ENCODE measurements at places on chromosomes 7 and 10.

DNA sequence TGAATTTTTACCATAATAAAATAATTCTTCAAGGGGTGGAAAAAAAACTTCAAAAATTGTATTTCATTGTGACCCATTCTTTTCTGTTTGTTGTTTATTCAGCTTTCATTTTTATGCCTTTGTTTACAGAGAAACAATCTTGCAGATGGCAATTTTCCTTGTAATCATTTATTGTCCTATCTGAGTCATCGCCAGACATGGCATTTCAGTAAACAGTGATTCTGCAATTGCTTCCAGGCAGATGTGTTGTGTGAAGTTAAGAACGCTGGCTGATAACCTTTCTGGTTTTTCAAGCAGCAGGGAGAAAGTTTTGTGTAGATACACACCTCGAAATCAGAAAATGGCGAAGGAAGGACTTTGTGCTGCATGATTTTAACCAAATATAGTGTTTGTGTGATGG lies 80.7 kb upstream of the RPA3 start:
- no peak for DNase-seq

- no peak for DNase-seq
These were observed 394.1 kb upstream of the PHF14 start for GRCh38 chr7:10579561-10579960.

- no peak for DNase-seq
These were observed 11.0 kb downstream of the PDGFA start for GRCh38 chr7:508461-509170.

- DNase-seq, result no peak
These were observed 123.1 kb downstream of the GNAI1 start for GRCh38 chr7:80257756-80258155.

- no peak for DNase-seq
These were observed 71.0 kb upstream of the NKX6-2 start for GRCh38 chr10:132856869-132857524.

DNA sequence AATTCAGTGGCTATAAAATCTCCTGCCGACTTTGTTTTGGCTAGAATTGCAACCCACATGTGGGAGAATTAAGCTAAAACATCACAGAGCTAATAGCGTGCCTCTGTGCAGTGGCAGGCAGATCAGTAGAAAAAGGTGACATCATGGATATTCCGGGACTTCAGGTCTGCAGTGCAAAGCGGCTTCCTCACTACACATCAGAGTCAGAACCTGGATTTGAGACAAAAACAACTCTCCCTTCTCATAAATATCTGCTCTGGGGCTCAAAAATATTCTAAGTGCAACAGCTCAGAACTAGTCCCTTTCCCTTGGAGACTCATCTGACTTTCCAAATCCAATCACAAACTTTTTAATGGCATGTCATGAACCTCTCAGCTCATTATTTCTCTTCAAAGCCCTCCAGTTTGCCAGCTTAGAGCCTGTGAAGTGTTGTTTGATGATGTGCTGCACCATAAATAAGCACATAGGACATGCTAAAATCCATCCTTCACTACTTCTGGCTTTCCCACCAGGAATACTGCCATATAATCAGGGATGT lies 337.1 kb downstream of the RNLS start:
- no peak for DNase-seq

DNA sequence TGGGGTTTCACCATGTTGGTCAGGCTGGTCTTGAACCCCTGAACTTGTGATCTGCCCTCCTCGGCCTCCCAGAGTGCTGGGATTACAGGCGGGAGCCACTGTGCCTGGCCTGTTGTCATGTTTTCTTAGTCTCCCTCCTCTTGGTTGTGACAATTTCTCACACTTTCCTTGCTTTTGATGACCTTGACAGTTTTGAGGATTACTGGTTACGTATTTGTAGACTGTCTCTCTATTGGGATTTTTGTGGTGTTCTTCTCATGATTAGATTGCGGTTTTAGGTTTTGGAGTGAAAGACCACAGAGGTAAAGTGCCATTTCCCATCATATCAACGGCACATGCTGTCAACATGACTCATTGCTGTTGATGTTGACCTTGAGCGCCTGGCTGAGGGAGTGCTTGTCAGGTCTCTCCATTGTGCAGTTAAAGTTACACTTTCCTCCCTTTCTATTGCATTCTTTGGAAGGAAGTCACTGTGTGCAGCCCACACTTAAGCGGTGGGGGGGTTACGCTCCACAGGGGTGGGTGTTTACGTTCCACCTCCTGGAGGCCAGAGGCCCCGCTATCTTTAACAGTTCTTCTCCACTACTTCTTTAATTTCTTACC lies 10.8 kb downstream of the NEURL1 start:
- DNase-seq, result no peak

- no peak for DNase-seq
These were observed 30.0 kb downstream of the PRSS2 start for GRCh38 chr7:142800699-142801260.

DNA sequence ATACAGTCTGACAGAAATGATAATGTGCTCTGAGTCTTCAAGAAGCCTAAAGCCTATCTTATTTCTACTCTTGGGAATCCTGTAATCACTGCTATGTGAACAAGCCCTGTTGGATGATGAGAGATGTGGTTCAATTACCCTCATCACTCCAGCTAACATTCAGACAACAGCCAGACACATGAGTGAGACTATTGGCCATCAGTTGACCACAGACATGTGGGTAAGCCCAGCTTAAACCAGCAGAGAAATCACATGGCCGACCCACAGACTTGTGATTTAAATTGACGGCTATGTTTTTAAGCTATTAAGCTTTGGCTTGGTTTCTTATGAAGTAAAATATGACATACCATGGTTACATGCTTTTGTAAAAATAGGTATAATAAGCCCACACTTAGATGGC lies 2.6 kb downstream of the MBL2 start:
- DNase-seq, result no peak

GRCh38 chr10:26368463-26368862 lies 69.7 kb upstream of the APBB1IP start:
- no peak for DNase-seq

All from stimulated activated CD4-positive, alpha-beta T cell treated with anti-CD3 and anti-CD28 coated beads, Interleukin-1b, Interleukin-23, amount 100 ng/mL, for 1 hour (primary cell).